ENCODE measurements at places on chromosomes 4 and X.

- no peak for DNase-seq
Observed at GRCh38 chr4:37879365-37879764, 11.5 kb upstream of the TBC1D1 start.

DNA sequence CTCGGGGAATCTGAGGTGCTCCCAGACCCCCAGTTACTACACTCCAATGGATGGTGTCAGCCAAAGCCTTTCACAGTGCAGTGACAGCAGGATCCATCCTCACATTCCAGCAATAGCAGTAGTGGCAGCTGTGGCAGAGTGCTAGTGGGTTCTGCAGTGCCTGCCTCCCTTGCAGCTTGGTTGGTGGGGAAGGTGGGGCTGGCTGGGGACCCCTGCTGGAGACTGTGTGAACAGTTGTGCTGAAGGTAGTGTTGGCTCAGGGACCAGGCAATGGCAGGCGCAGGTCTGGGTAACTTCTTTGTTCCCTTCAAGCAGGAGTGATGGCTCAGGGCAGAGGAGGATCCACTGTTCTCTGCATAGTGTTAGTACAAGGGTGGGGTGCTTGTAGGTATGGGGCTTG, 343.7 kb upstream of the TRAM1L1 start:
- no peak for DNase-seq

DNA sequence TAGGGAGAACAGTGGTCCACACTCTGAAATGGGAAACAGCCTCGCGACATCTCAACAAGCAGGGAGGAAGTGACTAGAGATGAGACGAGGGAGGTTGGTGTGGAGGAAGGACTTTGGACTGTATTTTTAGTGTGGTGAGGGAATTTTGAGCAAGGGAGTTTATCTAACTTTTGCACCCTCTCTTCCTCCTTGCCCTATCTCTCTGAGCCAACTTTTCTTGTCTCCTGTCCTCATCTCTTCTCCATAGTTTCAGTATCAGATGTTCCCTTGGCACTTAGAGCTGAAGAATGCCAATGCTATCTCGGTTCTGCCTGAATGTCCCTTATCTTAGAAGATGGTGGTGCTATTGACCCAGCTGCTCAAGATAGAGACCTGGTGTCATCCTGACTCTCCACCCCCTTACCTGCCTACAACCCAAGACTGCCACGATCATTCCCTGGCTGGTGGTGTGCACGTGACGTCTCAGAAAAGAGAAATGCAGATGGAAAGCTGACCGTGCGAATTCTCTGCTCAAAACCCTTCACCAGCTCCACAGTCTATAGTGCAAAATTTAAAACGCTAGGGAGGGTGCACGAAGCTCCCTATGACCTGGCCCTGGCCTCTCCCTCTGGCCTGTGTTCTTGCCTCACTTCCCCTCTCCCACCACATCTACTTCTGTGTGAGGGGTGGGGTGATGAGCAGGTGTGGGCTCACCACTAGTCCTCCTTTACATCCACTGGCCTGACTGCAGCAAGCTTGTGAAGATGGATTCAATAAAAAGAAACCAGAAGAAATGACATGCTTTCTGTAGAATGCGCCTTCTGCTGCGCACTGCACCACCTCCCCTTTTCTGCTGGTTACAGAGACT, 20.9 kb downstream of the MPP1 start:
- DNase-seq = no peak

- DNase-seq = no peak
Observed at GRCh38 chr4:64174247-64174882, 234.9 kb downstream of the TECRL start.

DNA sequence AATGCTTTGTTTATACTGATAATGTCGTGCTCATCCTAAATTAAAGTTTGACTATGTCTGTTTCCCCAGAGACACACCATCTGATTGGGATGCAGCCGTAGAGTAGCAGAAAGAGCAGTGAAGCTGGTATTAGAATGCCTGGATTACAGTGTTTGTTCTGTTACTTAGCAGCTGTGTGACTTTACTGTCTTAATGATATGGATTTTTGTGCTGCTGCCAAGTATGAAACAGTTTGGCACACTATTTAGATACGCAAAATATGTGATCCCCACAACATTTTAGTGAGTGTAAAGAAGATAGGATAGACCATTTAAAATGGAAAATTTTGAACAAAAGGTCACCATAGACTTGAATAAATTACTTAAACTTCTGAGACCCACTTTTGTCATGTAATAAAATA, 1.2 kb upstream of the CHIC1 start:
- no peak for DNase-seq

DNA sequence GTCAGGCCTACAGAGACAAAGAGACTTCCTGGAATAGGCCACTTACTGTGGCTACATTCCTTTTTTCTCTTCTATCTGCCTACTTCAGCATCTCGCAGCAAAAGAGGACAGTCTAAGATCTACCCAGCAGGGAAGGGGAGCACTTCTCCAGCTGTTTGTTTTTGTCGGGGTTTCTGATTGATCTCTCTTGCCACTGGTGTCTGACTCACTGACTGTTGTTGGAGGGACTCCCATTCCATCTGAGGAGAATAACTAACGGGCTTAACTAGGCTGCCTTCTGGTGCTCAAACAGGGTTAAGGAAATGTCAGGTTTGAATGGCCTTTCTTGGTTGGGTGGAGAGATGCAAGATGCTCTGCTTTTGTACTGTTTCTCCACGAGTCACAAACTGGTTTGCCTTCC, 100.2 kb upstream of the TMEM164 start:
- no peak for DNase-seq

Data from CD8-positive, alpha-beta T cell (primary cell).